Brain pericyte (primary cell): ENCODE measurements at places on chromosomes 5 and 9.

DNA sequence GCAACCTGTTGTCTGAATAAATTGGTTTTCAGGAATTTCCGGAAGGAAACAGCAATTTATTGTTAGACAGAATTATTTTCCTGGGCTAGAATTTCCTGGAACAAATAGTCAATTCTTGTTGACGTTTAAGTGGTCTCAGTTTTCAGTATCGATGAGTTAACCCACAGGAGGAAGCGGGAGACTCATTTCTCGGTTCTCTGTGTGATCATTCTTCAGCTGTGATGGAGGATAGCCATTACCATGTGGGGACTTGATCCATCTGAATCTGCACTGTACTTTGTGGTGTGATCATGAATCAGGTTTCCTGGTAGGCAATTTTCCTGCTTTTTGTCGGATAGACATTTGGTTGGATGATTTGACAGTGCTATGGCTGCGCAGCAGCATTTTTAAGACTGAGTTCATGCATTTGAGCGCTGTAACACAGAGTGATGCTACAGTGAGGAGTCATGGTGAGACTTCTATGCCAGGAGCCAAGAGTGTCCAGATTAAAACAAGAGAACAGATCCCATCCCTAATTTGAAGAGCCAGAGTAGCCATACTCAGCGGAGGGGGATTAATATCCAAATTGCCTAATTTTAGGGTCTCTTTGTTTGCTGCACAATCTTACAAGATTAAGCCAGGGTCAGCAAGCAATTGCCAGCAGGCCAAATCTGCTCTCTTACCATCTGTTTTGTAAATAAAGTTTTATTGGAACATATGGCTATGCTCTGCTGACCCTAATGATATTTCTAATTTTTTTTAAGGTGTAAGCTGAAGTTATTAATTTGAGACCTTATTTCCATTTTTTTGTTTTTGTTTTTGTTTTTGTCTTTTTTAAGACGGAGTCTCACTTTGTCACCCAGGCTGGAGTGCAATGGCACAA is 355.9 kb downstream of the RAB3C start:
- no peak for DNase-seq

DNA sequence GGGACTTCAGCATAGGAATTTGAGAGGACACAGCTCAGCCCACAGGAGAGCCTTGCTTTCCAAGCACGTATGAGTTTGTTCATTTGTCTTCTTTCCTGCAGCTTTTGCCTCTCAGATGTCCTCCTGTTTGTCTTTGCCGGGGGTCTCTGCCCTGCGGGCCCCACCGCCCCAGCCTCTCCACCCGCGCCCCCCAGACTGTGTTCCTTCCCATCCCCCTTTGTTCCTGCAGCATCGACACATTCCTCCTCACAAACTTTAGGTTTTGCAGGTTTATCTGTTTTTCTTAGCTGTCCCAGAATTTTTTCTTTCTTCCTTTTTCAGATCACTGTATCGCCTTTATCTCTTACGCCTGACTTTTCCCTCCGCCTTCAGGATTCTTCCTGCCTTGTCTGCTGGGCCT is 18.9 kb downstream of the UBE2QL1 start:
- no peak for DNase-seq

- no peak for DNase-seq
Measured at GRCh38 chr5:74865804-74866595, at the start of gene FAM169A. Gene FAM169A (minus strand): TSS chr5:74866387. CDS start chr5:74841676, 24,711 bp downstream.

DNA sequence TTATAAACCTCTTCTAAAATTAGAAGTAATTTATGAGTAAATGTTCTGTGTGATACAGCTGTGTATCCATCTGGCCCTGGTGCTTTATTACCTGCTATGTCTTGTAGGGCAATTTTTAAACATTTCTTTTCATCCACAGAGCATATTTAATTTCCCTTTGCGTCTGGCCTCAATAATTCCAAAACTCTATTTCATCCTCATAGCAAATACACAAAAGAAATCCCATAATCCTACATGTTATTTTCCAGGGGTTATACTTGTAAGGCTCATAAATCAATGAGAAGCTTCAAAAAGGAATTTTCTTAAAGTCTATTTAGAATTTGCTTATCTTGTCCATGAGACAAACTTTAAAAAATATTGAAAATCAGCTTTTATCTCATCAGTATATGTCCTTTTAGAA is 167.0 kb downstream of the TTC39B start:
- no peak for DNase-seq

DNA sequence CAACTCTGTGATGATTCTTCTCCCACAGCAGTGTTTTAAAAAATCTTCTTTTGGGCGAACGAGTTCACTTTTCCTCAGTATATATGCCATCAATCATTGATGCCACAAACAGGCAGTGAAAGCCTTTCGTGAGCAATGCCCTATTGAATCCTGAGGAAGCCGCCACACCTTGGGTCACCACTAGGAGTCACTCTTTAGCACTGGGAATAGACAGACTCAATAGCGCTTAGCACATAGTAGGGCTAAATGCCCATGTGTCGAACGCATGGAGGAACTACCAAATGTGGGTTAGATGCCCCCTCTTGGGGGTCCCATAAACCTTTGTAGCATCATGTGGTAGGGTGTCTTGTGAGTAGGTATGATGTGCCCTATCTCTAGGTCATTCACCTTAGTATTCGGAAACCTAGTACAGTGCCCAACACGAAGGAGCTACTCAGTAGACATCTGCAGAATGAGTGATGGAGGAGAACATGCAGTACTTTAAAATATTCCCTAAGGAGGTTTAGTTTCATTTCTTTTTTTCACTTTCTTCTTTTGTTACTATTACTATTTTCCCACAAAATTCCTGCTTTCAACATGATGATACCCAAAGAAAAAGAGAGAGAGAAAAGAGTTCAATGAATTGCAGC is 603.7 kb downstream of the BNC2 start:
- no peak for DNase-seq

DNA sequence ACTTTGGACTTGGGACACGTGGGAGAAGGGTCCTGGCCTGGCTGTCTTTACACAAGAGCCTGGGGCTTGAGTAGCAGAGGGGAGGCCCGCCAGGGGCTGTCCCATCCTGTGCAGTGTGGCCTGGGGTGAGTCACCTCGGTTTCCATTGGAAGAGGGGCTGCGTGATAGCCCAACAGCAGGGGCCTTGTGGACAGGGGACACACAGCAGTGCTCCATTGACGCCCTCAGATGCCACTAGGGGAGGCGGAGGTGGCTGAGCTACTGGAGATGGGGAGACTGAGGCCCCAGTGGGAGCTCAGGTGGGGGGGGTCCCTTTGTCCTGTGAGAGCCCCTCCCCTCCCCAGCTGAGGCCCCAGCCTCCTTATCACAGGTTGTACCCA is 50.0 kb upstream of the RNU6ATAC start:
- DNase-seq, result no peak

DNA sequence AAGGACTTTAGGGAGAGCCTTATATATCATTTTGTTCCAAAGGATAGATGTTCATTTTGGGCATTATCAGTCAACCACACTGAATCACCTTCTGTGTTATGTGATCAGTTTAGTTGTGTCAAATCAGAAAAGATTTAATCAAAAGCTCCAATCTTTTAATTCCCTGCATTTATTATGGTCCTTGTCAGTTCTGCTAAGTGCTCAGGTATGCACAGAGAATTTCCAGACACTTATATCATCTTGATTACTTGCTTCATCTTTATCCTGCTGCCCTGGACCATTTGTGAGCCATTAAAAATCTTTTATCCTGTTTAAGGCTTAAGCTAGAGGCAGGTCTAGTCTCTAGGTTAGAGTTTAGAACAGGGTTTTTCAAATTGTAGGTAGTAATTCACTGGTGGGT is 179.1 kb downstream of the CWC27 start:
- no peak for DNase-seq

- no peak for DNase-seq
Measured at GRCh38 chr9:92480291-92480771, 2.0 kb downstream of the ASPN start.

DNA sequence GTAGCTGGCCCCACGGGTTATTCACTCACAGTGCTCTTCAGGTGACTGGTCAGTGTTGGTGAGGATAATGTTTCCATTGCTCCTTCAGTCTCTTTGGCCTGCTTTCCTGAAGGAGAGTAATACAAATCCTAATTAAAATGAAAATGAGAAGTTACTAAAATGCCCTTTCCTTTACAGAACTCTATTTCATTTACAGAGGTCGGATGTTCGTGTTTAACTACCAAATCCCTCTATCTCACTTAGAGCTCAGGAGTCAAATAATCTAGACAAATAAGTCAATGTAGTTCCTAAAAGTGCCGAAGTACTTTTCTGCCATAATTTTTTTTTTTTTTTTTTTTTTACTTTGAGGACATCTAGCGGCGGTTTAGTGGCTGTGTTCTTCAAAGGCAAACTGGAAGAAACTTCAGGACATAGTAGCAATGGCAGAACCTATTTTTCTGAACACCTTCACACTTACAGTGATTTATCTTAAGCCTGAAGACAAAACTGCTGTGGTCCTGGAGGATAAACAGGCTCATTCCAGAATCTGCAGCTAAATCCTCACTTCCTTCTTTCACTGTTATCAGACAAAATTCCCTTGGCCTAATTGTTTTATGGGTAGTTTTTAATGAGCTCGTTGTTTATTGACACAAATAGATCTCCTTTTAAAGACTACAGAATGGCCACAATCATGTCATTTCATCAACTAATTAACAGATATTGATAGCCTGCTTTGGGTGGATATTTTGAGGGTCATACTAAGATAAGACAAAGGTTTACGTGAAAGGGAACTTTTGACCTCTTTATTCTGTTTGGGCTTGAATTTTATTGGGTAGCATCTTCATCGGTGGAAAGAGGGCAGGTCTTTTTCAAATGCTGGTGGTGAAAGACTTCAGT is 207.6 kb upstream of the DMRTA1 start:
- DNase-seq, result peak; percentile 12

DNA sequence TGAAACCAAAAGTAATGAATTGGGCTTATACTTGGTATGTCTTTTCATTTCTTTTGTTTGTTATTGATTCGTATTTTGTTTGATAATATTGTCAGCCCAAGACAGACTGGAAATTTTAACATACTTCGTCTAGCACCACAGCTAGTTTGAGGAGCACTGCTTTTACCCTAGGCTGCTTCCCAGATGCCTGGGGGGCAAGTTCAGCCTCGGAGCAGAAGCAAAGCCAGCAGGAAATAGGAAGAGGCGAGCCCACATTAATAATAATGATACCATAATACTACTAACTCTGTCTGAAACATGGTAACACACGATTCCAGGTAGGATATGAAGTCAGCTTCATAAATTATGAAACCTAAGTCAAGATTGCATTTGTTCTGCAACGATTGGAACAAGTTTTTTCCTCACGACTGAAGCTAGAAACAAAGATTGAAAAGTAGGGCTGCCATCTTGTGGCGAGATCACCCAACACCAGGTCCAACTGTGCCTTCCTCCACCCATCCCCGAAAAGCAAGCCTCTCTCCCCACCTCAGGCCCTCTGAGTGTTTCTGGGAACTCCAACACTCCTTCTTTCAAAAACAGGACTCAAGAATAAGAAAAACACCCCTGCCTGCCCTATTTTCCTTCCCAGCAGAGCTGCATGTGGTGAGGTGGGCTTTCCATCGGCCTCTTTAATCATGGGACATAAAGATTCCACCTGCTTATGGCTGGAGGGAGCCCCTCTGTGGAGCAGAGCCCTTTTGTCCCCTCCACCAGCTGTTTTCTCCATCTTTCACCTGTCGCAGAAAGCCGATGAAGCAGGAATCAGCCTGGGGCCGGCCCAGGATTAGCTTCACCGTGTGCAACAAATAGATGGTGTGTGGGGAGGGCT is 236.4 kb downstream of the CAAP1 start:
- no peak for DNase-seq

DNA sequence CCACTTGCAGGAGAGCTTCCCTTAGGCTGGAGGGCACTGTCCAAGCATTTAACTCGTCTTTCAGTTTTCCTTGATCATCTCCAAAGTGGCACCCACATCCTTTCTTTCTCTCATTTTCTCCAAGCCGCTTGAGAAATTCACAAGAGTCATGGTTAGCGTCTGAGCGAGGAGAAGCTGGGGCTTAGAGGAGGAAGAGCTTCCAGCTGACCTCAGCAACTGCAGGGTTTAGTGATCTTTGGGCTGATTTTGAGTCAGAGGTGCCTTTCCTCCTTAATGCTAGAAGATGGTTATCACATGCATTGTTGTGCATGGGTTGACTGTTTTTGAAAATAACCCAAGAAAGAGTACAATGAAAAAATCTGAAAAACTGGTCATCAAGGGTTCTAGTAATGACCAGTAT is 134.7 kb downstream of the GADD45G start:
- DNase-seq, result no peak
